ENCODE measurements at places on chromosomes 7 and 10.

- no peak for DNase-seq
Observed at GRCh38 chr7:11193131-11193867, 219.6 kb downstream of the PHF14 start.

DNA sequence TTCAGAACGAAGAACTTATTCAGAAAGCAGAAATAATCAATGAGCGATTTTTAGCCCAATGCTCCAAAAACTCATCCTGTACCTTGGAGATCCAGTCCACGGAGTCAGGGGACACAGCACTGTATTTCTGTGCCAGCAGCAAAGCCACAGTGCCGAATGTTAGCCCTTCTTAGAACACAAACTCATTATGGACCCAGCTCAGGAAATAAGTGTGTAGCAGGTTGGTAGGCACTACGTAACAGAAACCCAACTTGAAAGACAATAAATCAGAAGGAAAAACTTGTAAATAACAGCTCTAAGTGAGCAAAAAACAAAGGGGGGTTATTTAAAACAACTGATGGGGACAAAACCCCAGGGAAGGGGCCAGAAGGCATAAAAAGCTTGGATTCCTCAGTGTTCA is 112.0 kb upstream of the PRSS1 start:
- DNase-seq = no peak

- DNase-seq = no peak
Observed at GRCh38 chr7:55484834-55485233, 87.5 kb downstream of the VOPP1 start.

- DNase-seq = no peak
Observed at GRCh38 chr7:157041514-157042277, 31.2 kb upstream of the MNX1 start.

GRCh38 chr10:78817804-78818203 is 251.0 kb upstream of the ZMIZ1 start:
- DNase-seq = no peak

DNA sequence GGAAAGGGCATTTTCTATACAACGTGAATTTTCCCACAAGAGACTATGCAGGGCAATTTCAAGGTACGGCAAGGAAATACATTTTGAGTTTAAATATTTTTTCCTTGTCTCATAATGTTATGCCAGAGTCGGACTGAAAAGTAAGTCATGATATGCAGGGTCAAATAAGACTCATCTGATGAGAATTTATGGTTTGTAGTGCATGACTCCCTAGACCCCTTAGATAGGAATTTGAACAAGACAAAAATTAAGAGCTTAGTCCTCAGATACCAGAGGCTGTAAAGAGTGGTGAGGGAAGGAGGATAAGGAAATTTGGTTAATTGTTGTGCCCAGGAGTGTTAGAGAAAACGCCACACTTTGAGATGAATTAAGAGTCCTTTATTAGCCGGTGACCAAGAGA is 616.6 kb downstream of the XPNPEP1 start:
- no peak for DNase-seq

DNA sequence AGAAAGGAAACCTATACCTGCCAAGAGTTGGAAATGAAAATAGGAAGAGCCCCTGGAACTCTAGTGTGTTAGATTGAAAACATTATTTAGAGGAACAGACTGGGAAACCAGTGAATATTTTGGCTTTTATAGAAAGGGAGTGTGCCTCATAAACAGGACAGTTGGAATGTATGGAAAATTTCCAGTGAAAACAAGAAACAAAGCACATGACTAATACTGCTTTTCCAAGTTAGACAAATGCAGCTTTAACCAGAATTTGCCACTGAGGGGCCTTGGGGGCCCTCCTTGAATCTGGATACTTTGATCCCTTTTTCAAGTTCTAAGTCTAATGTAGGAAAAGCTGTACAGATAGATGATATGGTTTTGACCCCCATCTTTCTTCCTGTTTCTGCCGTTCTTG is 21.2 kb downstream of the ITGB8 start:
- DNase-seq = no peak

DNA sequence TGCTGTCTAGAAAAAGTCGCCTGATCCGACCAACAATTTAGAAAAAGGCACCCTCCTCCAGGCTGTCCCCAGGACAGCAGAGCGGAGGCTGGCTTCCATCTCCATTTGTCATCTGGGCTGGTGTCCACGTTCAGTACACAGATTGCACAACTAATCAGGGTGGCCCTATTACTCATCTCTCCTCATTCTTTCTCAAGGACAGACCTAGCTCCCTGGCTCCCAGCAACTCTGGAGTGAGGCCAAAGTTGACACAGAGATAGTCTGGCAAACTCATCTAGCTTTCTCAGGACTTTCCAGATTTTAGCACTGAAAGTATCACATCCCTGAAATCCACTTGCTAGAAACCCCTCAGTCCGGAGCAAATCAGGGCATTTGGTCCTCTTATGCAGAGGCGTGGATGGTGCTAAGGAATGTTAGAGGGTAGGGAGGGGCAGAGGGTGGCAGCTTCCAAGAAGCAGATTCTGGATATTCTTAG is 75.1 kb downstream of the DNAH11 start:
- no peak for DNase-seq

DNA sequence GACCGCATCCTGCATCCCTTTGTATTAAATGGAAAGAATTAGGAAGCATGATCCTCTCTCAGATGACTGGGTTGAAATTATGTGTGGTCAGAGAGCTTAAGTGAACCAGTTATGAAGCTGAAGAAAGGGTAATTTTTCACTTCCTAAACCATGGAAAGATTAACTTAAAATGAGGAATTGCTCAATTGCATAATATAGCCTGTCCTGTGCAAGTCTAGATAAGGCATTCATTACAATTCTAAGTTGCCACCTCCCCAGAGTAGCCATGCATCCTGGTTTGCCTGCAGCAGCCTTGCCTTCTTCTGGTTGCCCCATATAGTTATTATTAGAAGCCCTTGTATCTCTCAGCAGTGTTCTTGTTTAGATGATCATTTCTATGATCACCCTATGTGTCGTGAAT is 45.3 kb downstream of the STARD3NL start:
- no peak for DNase-seq

- no peak for DNase-seq
Observed at GRCh38 chr7:149826344-149827088, 11.7 kb upstream of the ZNF862 start.

DNA sequence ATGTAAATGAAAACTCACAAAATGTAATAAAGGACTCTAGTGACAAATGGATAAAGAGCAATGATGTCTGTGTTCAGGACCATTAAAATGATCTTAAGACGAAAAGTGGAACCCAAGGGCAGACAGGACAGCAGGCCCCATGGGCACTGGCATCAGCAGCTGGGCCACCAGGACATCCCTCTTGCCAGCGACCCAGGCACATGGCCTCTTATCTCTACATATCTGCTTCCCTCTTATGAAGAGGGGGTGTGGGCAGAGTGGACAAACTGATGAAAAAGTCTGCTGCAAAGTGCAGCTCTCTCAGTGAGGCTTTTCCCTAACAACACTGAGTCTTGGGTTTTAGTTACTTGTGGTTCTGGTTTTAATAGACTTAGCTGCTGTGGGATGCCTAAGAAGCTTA is 44.8 kb upstream of the ANKRD1 start:
- no peak for DNase-seq

DNA sequence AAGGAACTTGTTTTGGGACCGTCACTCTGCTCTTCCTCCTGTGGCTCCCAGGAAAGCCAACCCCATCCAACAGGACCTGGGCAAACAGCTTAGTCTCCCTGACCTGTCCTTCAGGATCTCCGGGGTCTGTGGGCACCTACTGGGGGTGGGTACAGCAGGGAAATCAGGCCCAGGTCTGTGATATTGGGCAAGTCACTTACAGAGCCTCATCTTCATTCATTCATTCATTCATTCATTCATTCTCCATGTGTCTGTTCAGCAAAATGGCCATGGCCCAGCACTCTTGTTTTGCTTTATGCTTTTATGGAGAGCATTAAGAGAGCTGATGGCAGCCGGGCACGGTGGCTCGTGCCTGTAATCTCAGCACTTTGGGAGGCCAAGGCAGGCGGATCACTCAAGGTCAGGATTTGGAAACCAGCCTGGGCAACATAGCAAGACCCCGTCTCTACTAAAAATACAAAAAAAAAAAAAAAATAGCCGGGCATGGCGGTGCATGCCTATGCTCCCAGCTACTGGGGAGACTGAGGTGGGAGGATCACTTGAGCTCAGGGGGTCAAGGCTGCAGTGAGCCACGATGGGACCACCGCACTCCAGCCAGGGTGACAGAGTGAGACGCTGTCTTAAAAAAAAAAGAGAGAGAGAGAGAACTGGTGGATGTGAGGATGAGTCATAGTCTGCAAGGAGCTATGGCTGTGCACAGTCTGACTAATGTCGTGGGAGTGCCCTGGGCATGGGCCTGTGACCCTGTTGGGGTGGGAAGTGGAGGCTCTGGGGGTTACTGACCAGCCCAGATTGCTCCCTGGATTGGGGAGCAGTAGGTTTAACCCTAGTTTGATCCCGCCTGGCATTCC is 54.3 kb downstream of the CLIP2 start:
- peak; percentile 8 for DNase-seq

GRCh38 chr7:156722043-156722826 is 81.7 kb downstream of the RNF32 start:
- DNase-seq = no peak

GRCh38 chr7:101572156-101572555 is 56.9 kb downstream of the MYL10 start:
- DNase-seq = no peak

Measured in stimulated activated CD4-positive, alpha-beta T cell treated with anti-CD3 and anti-CD28 coated beads, Interleukin-2, amount 100 ng/mL, for 24 hours (primary cell).